ENCODE measurements at places on chromosomes 16 and 17.

DNA sequence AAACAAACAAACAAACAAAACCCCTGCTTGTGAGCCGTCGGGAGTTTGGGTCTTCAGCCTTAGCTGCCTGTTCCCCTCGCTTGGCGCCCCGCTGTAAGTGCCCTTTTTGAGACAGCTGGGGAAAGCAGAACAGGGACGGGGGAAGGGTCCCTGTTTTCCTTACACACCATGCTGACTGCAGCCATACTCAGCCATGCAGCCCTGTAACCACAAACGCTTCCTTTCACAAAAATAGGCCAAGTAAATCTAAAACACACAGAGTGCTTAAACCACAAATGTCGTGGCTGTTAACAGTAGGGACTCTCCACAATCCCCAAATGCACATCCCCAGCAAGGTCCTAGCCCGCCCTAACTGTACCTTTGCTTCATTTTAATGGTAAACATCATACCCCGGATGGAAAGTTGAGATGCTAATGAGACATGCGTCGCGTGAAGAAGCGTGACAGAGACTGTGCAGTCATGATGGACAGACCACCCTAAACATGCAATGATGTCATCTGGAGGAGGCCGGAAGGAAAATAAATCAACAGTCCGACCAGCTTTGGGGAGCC lies 129.9 kb downstream of the MGAT5B start:
- no peak for DNase-seq

- peak; percentile 12 for DNase-seq
These were observed 82.9 kb upstream of the GPRC5B start for GRCh38 chr16:19967561-19967960.

GRCh38 chr16:2250652-2251295 lies 613 bp downstream of the ECI1 start:
- peak; percentile 69 for DNase-seq

GRCh38 chr17:29433541-29433940 lies 43.4 kb downstream of the TAOK1 start:
- DNase-seq, result no peak

GRCh38 chr16:85571813-85572619 lies 41.1 kb upstream of the GSE1 start:
- peak; percentile 88 for DNase-seq

DNA sequence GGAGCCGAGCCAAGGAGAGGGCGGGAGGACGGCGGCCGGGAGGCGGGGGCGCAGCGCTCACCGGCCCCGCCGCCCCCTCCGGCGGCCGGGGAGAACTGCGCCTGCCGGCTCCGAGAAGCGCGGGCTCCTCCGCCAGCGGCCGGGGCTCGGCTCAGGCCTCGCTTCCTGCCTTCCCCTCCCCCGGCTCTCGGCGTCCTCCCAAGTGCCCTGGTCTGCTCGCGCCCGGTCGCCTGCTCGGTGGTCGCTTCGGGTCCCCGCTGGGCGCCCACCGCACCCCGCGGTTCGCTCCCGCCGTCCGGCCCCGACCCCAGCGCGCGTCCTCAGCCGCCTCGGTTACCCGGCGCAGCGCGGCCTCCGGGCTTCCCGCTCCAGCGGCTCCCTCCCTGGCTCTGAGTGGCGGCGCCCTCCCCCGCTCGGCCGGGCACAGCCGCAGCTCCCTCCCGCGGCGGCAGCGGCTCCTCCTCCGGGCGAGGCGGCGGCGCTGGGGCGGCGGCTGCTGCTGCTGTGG lies 313 bp downstream of the UBTF start:
- DNase-seq, result peak; percentile 82

GRCh38 chr17:49315551-49316257 lies 46.3 kb downstream of the ZNF652 start:
- DNase-seq, result peak; percentile 90

DNA sequence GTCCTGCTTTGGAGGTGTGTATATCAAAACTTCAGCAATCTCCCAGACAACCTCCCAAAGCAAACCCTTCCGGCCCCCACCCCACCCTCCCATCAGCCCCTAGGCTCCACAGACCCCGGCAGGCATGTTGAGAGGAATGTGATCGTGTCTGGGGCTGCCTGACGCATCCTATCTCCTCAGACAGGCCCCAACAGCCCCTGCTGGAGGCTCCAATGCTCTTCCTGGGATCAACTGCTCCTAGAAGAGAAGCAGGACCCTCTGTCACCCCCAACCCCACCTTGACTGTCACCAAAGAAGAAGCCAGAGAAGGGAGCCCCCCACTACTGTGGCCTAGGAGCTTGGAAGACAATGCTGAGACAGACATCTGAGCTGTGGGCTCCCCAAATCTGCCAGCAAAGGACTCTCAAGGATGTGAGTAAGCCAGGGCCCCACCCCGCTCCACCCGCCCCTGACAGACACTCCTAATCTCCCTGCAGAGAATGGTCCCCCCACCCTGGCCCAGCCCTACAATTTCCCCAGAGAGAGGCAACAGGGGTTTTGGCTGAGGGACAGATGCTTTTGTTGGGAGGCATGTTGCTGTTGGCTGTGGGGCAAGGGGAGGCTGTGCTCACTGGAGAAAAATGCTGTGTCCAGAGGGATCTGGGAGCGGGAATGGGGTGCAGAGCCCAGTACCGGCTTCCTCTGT lies 1.6 kb upstream of the KRT14 start:
- no peak for DNase-seq

- no peak for DNase-seq
These were observed 59.3 kb downstream of the TMEM132E start for GRCh38 chr17:34638526-34639260.

DNA sequence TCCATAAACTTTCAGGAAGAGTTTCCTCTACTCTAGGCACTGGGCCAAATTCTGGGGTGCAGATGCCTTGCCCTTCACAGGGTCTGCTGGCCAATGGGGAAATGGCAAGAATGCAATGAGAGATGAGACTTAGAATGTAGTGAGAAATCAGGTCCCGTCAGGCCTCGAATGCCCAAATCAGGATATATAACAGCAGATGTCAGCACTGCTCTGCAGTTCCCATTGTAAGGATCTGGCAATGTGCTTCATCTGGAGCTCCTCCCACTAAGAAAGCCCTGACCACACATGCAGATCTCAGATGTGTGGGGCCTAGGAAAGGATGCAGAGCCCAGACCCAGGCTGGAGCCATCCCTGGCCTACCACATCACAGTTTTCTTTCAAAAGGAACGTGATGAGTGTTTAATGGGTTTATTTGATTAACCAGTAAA lies 13.9 kb upstream of the LPCAT2 start:
- peak; percentile 78 for DNase-seq

DNA sequence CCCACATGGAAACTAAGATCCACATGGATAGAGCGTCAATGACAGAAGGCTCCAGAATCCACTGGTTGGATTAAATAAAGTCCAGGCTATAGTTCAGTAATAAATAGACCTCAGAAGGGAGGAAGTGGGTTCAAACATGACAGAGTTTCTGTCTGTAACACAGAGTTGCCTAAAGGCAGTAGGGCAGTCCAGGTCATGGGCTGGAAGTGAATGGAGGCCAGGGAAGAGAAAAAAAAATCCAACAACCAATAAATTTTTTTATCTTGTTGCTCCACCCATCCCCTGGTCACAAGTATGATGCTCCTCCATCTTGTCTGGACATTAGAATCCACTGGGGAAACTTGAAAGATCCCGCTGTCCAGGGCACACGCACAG lies 92.4 kb downstream of the RGS9 start:
- DNase-seq, result no peak

GRCh38 chr17:8468980-8469379 lies 33.3 kb downstream of the NDEL1 start:
- DNase-seq, result no peak

GRCh38 chr16:85602402-85603202 lies 10.5 kb upstream of the GSE1 start:
- DNase-seq, result no peak

- DNase-seq, result peak; percentile 49
These were observed 736 bp downstream of the CNP start for GRCh38 chr17:41967141-41967920.

- DNase-seq, result peak; percentile 69
These were observed 133.9 kb downstream of the SOCS1 start for GRCh38 chr16:11121914-11122692.

GRCh38 chr16:28218109-28218508 lies 6.3 kb upstream of the XPO6 start:
- DNase-seq, result peak; percentile 54

All from OCI-M1 (cell line).